Stimulated activated naive B cell treated with anti-CD40 and anti-IgM and Interleukin-4, amounts not matched to agents 10 μg/mL and 1 μg/mL and 100 μg/mL, for 72 hours (primary cell): ENCODE measurements at places on chromosomes 2 and 18.

GRCh38 chr2:42296226-42296625 is 64.8 kb downstream of the COX7A2L start:
- peak; percentile 58 for DNase-seq

GRCh38 chr2:120820953-120821279 is 85.2 kb downstream of the GLI2 start:
- no peak for DNase-seq

DNA sequence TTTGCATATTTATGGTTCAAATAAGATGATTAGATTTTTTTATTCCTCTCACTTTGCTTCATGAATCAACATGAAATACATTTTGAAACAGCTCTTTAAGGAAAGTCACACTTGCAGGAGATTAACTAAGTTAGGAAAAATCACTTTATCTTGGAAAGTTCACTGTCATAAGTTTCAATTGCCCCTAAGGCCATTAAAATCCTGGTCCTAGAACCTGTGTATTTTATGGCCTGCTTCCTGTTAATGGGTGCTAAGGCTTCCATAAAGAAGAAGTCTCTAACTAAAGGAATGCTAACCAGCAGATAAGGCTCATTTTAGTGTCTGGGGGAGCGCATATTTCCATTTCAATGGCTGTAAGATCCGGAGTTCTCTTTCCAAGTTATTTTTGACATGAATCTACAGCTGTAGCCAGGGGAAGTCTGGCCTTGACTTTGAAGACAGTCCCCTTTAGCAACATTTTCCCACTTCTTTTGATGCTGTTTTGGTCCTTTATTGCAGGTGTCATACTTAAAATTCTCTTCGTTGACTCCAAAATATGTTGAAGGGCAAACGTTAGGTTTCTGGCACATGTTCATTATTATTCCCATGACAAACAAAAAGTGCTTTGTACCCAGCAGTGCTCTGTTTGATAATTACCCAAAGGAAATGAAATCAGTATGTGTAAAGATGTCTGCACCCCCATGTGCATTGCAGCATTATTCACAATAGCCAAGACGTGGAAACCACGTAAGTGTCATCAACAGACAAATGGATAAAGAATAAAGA is 34.4 kb upstream of the SH3BP4 start:
- no peak for DNase-seq

- DNase-seq, result no peak
Measured at GRCh38 chr2:67838205-67838604, 224.6 kb downstream of the C1D start.

DNA sequence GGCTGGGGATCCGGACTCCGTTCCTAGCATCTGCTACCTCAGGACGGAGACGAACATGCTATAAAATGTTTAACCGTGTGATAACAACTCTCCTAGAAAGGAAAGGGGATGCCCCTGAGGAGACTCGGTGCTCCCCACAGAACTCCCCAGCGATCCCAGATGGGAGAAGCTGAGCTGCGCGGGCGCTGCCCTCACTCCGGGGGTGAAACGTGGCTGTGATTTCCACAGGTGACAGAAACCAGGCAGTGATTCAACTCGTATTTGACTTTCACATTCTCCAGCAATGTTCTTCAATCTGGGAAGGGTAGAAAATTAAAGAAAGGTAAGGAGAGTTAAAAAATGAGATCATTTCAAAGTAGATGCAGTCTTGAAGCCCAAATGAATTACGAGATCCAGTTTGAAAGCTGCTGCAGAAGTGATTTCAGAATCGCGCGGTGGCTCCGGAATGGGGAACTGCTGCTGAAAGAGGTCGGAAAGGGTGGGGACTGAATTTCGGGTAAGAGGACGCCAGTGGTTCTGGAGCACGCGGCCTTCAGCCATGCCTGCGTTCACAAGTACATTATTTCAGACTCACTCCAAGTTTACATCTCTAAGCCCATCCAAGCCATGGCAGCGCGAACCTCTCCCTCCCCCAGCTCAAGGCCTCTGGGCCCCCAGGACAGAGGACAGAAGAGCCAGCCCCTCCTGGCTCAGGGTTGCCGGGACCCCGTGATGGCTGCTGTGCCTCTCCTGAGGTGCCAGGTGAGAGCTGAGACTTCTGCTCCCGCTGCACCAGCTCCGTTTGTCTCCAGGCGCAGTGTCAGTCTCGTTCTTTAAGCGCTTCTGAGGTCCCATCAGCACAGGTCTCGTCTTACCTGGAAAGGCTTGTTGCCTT is 39.5 kb downstream of the ADNP2 start:
- DNase-seq, result no peak

GRCh38 chr2:166181813-166182154 is 54.0 kb upstream of the SCN1A start:
- DNase-seq, result no peak

- DNase-seq, result no peak
Measured at GRCh38 chr2:36780231-36780839, 83.8 kb downstream of the VIT start.

DNA sequence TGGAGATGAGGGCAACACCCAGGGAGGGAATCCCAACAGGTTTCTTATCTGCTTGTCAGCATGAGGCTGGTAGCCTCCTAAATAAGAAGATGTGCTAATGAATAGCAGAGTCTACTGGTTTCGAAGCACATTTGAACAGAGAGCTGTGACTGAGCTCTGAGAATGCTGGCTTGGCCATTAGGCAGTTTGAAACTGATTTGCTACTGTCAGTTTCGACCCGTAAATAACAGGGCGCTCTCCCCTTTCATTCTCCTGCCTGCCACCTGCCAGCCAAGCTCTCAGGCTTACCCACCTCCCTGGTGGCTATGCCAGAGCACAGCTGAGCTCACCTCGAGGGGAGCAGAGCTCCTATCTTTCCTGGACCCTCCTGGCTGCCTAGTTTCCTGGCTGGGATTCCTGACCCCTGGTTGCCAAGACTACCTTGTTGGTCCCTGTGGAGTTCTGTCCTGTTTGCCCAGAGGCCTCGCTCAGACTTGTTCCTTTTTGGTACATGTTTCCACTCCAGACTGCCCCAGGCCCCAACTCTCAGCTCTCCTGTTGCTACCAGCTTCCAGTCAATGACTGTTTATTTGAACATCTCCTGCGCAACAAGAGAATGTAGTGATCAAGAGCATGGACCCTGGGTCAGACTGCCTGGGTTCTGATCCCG is 102.3 kb upstream of the ALPP start:
- no peak for DNase-seq

GRCh38 chr2:203893840-203894239 is 26.3 kb downstream of the CTLA4 start:
- no peak for DNase-seq

- DNase-seq, result no peak
Measured at GRCh38 chr2:13996527-13996926, 636.0 kb upstream of the LRATD1 start.
